Left ventricle myocardium inferior (tissue), 1 donor: ENCODE measurements at places on chromosomes 12 and 14.

GRCh38 chr14:99043756-99044155 lies 228.2 kb downstream of the BCL11B start:
- DNase-seq: no peak

GRCh38 chr12:56601503-56601902 lies 28.6 kb downstream of the BAZ2A start:
- no peak for DNase-seq

GRCh38 chr12:43676183-43676813 lies 82.3 kb downstream of the PUS7L start:
- no peak for DNase-seq

GRCh38 chr14:68797121-68797670 lies 4.3 kb upstream of the ZFP36L1 start:
- DNase-seq: no peak

- no peak for DNase-seq
These were observed 156.3 kb downstream of the NTF3 start for GRCh38 chr12:5588176-5588575.

DNA sequence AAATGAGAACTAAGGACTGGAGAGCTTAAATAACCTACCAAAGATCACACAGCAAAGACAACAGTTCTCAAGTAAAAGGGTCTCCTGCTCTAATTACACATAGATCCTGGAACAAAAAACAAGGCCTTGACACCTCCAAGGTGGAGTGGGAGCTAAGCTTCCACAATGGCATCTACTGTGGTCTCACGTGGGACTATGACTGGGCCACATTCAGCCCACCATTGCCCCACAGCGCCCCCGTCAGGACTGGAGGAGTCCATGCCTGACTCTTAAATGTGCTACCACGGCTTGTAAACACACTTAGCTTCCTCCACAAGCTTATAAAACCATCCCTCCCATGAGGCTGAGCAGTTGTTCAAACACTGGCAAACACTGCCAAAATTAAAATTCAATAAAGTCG lies 88.5 kb downstream of the GCH1 start:
- DNase-seq: no peak

- DNase-seq: no peak
These were observed 42.9 kb downstream of the FBXL14 start for GRCh38 chr12:1551496-1551895.

GRCh38 chr12:105907982-105908381 lies 230.8 kb downstream of the NUAK1 start:
- DNase-seq: no peak

GRCh38 chr14:96139169-96139568 lies 65.5 kb upstream of the BDKRB2 start:
- no peak for DNase-seq
